ENCODE measurements at places on chromosomes 5 and 9. TPM values are rescaled to one million over a fixed set of nuclear protein-coding genes. Genes with fewer than 3 reads are reported as not detected.

VCAN gene
- total RNA-seq, result 9.8 TPM

DNA sequence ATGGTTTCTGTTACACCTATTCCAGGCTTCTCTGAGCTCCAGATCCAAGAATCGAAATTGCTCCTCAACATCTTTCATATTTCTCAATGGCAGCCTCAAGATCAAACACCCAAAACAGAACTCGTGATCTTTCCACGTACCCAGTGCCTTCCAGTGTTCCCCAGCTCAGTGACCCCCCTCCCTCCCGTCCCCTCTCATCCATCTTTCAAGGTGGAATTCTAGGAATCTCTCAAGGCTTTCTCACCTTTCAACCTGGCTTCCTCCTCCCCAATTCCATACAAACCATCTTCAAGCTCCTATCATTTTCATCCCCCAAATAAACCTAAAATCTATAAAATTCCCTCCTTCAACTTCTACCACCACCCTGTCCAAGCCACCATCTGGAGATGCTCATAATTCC lies 615.3 kb downstream of the BNC2 start:
- no peak for DNase-seq

DNA sequence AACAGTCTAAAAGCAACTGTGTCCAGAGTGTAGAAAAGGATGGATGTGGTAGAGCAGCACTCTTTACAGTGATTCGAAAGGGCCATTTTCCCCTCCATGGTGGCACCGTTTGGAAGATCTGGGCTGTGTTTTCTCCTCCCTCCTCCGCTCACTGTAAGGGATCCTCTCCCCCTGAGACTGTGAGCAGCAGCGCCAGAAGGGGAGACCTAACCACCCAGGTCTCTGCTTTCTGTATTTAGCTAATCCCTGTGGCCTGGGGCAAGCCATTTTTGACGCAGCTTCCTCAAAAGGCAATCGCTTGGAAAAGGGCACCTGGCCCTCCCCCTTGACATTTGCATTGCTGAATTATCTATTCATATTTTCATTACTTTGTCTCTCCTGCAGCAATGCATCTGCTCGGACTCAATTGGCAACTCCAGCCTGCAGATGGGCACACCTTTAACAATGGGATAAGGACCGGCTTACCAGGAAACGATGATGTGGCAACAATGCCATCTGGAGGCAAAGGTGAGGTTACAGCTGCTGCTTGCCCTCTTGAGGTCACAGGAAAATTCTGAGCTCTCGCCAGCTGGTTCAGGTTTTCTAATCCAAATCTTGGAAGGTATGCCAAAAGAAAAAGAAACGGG lies 244.3 kb upstream of the WWC1 start:
- peak; percentile 70 for DNase-seq

DNA sequence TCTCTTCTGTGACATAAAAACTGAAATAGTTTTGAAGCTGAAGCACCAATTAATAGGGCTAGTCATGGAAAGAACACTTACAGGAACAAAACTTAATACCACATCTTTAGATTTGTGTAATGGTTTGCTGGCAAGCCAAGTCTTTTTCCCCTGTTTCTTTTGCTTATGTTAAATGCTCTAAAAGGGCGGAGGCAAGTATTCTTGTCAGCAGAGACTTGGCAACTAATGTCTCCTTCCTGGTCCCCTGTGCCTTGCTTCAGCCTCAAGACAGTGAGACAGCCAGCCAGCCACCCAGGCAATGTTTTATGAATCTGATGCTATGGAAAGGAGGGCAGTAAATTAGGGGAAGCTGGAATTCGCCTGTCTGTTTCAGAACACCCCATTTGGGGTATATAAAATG lies 45.7 kb downstream of the PRRC1 start:
- DNase-seq, result no peak

DNA sequence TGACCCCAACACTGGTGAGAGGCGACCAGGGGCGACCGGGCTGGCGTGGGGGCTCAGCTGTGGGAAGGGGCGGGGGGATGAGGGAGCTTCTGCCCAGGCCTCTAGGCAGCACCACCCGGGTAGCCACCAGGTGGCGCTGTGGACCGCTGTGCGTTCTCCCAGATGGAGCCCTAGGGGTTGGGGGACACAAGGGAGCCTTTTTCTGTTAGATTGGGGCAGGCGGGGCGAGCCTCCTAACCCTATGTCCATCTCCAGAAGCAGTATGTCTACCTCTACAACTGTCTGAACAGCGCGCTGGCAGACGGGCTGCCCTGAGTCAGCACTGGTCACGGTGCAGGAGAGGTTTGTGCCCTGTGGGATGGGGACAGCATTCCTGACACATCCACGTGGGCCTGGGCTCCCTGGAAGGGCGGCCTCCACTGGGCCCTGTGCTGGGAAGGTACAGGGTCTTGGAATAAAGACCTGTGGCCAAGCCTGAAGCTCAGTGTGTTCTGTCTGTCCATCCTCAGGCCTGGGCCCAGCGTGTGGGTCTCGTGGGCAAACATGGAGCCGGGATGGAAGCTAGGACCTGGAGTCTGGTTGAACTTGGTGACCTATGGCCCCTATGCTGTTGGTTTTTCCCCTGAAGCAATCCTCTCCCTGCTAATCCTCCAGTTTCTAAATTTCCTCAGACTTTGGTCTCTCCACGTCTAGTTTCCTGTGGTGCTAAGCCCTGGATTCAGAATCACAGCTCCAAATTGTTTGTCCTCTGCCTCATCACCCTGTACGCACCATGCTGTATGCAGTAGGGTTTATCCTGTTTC lies 23.1 kb upstream of the SPTLC1 start:
- peak; percentile 55 for DNase-seq

SIT1 gene
- 0.67 TPM for total RNA-seq

DNA sequence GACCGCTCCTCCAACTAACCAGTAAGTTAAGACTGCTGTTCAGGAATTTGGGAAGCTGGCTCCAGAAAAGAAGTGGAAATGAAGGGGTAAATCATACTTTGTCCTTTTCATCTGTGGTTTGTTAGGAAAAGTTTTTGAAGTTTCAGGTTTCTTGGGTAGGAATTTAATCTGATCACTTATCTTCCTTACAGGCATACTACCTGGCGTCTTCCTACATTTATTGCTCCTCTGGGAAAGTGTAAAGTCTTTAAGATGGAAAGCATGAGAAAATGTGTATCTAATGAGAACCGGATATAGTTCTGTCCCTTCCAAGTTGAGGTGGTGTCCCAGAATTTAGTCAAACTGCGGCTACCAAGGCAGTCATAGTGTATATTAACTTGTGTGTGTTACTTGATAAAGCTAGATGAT lies 1.3 kb downstream of the RASA1 start:
- DNase-seq, result no peak

CA9 gene
- 5.9 TPM for total RNA-seq

GRCh38 chr5:23332650-23333251 lies 174.7 kb upstream of the PRDM9 start:
- DNase-seq, result no peak

GRCh38 chr5:133317558-133317957 lies 265.7 kb downstream of the HSPA4 start:
- no peak for DNase-seq

GRCh38 chr9:84136119-84136868 lies 155.7 kb downstream of the RMI1 start:
- DNase-seq, result peak; percentile 65

DNA sequence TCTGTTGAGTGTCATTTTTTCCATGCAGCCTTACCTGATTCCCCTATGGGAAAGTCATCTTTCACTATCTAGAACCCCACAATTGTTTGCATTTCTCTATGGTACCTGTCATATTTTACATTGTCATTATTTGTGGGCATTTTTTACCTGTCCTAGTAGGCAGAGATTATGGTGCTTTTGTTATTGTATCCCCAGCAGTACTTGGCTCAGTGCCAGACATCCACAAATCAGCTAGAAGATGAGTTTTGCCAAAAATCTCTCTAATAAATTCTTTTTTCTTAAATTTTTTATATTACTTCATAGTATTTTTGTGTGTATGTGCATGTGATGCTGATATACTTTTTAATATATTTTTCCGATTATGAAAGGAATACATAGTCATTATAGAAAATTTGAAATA lies 13.2 kb downstream of the GARNL3 start:
- DNase-seq, result no peak

DNA sequence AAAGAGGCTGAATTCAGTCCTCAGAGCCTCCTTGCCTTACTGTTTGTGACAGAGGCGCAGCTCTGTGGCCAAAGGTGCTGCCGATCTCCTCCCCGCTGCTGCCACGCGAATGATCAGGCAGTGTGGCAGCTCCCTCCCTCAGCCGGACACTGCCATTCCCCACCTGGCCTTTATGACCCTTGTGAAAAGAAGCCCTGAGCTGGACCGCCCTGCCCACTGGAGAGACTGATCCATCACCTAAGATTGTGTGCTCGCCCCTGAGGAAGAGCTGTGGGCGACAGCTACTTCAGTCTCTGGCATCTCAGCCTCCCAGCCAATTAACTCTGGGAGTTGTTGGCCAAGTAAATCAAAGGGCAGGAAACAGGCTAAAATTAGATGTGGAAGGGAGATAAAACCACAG lies 90.9 kb downstream of the CARTPT start:
- DNase-seq, result no peak

ORM2 gene
- total RNA-seq, result not detected

CNOT8 gene
- total RNA-seq, result 84.0 TPM

GRCh38 chr9:94922098-94922607 lies 195.7 kb downstream of the AOPEP start:
- DNase-seq, result no peak

- DNase-seq, result no peak
These were observed 16.3 kb downstream of the PAM start for GRCh38 chr5:102771435-102771834.

DNA sequence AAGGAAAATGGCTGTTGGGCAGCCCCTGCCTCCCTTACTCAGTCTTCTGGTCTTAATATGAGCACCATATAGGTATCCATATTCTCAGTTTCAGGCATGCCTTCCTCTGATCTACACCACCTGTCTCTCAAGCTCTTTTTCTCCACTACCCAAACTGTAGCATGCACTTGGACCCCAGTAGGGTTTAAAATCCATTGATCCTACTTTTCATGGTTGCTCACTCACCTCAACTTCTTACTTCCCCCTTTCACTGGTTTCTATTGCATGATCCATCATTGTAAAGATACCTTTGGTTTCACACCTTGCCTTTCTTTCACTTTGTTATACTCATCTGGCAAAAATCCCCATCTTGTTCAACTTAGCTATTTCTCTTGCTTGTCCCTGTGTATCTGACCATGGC lies 159.4 kb downstream of the KDM4C start:
- no peak for DNase-seq

DNA sequence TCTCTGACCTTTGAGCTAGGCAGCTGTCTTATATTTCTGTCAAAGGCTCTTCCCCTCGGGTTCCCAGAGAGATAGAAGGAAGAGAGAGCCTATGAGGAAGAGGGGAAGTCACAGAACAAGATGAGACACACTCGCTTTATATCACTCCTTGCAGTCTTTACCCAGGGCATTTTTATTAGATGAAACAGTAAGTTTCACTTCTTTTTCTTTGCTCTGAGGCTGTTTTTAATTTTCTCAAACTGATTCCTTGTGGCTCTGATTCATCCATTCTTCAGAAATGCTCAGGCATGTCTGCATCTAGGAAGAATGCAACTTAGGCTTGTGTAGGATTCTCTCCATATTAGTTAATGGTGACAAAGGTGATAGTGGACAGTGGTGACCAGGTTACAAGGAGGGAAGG lies 132.9 kb upstream of the CHD1 start:
- no peak for DNase-seq

DNA sequence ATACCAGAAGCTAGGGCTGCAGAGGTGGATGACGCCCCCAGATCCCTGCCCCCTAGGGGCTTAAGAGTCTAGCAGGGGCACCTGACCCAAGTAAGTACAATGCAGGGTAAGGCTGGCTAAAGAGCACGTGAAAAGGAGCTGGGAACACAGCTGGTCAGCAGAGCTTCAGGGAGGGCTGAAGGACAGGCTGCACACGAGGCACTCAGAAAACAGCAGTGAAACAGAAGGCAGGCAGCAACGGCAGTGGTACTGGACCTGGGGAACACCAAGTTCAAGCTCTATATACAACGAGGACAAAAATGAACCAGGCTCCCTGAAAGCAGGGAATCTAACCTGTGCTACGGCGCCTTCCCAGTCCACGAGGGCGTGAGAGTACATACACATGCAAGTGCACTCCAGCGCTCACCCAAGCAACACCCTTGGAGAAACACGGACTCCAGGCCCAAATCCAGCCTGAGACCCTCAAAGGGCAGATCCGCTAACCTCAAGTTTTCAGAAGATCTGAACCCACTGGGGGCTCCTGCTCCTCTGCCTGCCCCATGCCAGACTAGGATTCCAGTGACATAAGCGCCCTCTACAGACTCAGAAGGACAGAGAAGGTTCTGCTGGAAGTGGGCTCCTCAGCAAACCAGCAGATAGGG lies 57.4 kb downstream of the PSMB7 start:
- DNase-seq, result no peak

SPATA31E1 gene
- total RNA-seq, result 0.07 TPM

ZNF366 gene
- total RNA-seq, result 0.47 TPM

GRCh38 chr5:3843706-3844105 lies 248.1 kb downstream of the IRX1 start:
- DNase-seq, result no peak

DNA sequence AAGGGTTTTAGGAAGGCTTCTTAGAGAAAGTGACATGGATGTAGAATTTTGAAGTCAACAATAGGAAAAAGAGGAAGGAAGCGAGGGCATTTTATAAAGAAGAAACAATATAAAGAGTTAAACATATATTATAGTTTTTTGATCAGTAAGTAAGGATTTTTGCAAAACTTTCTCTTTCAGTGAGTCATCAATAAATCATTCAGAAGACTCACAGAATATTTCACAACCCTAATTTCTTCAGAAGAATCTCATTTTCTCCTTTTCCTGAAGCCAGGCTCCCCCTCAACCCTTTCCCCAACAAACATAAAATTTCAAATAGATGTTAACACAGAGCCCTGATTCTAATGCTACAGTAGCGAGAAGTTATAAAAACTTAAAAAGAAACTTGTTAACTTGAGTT lies 4.3 kb upstream of the COX7C start:
- DNase-seq, result no peak

DDX4 gene
- not detected for total RNA-seq

OR4F3 gene
- not detected for total RNA-seq

SLC25A51 gene
- 19.4 TPM for total RNA-seq

DNA sequence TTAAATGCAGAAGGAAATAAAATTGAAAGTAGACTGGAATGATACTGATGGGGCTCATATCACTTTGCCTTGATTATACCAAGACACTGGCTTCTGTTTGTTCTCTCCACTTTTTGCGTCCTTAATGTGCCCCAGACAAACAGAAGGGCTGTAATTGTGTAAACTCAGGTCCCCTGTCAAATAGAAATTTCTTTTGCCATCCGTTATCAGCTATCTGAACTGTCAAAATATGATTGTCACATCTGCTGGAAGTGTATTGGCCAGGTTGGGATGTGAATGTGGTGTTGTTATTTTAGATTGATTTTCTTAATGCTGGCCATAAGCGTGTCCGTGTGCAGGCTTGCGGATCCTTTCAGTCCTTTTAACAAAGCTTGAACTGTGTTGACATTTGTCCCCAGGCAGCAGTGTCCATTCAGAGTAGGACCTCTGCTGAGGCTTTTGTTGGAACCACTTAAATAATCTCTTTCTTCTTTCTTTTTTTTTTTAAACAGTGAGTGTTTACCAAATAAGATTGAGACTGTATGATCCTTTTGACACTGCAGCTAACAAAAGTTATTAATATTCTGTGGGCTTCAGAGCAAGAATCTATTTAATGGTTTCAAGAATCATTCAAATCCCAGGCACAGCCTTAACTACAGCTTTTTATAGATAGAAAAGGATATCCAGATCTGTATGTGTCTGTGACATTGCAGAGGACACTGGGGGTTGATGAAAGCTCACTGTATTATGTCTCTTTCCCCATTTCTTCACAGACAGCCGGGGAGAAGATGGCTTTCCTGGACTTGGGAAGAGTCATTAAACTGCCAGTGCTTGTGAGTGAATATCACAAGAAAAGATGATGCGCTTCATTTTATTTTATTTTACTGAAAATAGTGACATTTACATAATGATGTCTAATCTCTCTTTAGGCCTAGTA lies 171.7 kb downstream of the ZNF608 start:
- DNase-seq, result no peak
